ENCODE measurements at places on chromosomes 6 and 20.

- no peak for DNase-seq
These were observed 43.1 kb upstream of the FOXP4 start for GRCh38 chr6:41502917-41503671.

DNA sequence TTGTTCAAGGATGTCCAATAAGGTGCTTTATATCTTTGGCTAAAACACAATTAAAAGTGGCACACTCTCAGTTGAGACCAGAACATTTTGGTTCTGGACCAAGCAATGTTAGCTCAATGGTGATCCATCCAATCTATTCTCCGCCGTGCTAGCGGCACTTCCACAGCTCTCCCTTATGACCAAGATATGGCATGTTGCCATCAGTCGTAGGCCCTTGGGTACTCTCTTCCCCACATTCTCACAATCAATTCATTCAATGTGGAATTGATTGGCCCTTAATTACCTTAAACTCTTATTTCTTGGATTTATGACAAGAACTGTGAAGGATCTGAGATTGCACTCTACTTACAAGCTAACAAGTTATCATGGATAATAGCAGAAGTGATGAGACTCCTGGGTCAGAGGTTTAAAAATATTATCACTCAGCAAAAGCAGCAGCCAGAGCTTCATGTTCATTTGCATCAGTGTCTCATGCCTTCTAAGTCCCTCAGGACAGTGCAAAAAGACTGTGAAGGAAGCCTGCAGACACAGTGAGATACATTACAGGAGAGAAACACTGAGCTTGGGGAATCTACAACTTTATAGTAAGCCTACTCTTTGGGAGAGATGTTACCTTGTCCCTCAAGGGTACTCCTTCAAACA lies 80.0 kb upstream of the ARG1 start:
- DNase-seq, result no peak

- no peak for DNase-seq
These were observed 164.7 kb upstream of the PDE7B start for GRCh38 chr6:135686784-135687301.

DNA sequence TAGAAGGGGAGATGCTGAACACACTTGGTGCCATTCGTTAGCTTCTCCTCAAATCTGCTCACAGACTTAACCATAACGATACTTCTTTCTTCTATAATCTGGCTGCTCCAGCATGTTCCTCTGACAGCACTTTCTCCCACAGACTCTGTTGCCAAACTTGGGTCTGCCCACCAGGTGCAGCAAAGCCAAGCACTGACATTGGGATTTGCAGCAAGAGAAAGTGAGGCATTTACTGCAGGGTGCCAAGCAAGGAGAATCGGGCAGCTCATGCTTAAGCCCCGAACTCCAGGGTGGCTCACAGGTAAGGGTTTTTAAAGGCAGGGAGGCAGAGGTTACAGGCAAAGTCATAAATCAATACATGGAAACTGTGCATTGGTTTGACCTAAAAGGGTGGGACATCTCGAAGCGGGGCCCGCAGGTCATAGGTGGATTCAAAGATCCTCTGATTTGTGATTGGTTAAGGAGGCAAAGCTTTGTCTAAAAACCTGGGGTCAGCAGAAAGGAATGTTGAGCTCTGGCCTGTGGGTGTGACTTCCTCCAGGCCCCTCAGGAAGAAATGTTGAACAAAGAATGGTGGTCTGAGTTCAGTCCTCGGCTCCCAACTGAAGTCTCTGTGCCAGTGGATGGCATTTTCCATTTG lies 25.1 kb upstream of the PNPLA1 start:
- DNase-seq, result no peak

GRCh38 chr6:89146718-89147700 lies 1.2 kb downstream of the PM20D2 start:
- no peak for DNase-seq

DNA sequence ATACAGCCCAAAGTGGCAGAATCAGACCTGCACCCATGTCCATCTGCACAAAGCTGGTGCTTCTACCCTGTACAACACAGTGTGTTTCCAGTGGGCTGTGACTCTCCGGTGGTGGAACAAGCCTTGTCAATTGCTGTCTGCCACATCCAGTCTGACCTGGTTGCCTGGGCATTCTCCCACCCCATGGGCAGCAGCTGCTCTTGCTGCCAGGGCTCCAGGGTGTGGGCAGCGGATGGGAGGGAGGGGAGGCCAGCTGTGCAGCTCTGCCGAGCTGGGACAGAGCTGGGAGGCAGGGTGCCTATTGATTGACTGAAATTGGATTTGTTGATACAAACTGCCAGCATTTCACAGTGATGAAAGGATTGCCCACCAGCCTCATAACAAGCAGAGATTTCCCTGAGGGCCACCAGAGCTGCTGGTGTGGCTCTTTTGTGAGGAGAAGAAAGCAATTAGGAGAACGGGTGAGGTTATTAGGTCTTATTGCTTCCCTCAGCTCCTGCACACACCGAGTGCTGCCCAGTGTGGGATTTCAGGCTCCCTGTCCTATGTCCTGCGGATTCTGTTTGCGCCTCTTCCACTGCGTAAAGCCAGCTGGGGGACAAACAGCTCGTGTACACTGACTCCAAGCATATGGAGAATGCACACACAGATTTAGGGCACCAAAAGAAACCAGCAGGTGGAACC lies 150.8 kb downstream of the NRN1 start:
- no peak for DNase-seq

- DNase-seq, result no peak
These were observed 62.9 kb downstream of the EFHC1 start for GRCh38 chr6:52482903-52483670.

DNA sequence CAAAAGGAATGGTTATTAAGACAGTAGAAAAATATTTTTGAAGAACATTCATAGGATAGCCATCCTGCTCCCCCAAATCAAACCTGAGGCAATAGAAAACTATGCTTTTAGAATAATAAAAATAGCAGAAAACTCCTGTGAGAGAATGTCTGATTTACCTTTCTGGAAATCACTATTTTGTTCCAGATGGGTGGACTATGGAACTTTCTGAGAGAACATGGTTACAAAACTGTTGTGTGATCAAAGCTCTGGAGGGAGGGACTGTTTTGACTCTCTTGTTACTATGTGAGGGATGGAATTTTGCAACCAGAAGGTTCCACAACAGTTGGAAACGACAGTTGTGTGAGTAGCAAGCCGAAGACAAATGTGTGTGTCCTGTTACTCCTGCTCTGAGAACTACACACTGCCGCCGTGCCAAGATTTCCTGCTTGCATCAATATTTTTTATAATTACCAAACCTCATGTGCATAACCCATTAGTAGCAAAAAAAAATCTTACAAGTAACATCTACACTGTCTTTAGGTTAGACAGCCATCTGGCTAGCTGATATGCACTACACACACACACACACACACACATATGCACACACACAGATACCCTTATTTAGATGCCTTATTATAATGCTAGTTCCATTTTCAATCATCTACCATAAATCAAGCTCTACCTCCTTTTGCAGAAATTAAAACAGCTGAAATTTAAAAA lies 11.0 kb upstream of the HIVEP1 start:
- no peak for DNase-seq

DNA sequence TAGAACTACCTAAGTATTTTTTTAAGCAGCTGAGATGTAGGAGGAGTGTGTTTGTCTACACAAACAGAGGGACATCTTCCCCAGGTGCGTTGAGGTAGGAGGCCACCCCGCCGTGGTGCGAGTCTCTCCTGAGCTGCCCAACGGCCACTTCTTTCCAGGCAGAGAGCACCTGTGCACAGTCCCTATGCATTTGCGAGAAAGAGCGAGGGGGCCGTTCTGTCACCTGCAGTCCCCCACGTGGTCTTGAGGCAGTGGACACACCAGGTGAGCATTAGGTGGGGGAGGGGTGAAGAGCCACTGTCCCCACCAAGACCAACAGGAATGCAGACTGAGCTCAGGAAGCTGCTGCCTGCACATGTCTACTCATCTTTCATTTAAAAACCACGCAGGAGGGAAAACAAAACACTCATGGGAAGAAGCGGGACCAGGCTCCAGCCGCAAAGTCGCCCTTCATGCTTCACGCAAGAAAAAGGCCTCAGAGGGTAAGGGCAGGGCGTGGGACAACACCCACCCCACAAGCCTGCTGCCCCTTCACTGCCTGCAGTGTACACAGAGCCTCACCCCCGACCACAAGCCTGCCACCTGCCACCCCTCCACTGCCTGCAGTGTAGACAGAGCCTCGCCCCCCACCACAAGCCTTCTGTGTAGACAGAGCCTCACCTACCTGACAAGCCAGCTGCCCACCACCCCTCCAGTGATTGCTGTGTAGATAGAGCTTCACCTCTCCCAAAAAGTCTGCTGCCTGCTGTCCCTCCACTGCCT lies 142.0 kb downstream of the DLL1 start:
- DNase-seq, result no peak

DNA sequence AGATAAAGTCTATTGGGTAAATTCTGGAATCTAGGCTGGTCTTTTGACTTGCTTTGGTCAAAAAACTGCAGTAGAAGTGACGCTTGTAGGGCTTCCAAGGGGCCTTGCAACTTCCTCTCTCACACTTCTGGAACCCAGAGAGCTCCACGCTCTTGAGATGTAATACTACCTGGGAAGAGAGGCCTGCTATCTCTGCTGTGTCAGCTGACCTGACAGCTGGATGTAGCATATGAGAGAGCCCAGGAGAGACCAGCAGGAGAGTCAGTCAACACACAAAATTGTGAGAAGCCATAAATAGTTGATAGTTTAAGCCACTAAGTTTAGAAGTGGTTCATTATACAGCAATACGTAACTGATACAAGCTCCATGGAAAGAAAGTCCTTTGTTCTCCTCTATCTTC lies 7.8 kb upstream of the RSPO3 start:
- no peak for DNase-seq

DNA sequence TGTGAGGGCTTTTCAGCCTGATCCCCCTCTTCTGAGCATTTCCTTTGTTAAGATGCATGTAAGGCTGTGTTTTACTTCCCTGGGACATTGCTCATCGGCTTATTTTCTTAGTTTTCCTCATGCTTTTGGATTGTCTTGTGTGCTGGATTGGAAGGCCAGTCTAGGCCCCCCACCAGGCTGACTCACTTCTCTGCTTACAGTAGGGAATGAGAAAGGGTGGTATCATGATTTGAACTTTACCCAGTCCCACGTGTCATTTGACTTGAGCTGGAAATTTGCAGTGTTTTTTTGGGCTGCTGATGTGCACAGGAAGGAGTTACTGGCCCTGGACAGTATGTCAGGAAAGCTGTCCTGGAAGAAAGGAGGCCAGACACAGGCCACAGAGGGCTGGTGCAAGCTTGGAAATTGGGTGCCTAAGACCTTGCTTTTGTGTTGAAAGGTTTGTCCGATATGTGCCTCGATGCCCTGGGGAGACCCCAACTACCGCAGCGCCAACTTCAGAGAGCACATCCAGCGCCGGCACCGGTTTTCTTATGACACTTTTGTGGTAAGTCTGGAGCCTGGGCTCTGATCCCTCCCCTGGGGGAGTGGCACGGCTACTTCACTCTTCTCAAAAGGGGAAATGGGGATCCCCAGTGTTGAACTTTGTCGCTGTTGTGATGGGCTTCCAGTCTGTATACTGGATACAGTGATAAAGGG lies 12.8 kb downstream of the RNF114 start:
- DNase-seq, result no peak

GRCh38 chr6:35139470-35139869 lies 1.7 kb downstream of the TCP11 start:
- DNase-seq, result no peak

GRCh38 chr6:453152-453551 lies 61.6 kb downstream of the IRF4 start:
- no peak for DNase-seq

DNA sequence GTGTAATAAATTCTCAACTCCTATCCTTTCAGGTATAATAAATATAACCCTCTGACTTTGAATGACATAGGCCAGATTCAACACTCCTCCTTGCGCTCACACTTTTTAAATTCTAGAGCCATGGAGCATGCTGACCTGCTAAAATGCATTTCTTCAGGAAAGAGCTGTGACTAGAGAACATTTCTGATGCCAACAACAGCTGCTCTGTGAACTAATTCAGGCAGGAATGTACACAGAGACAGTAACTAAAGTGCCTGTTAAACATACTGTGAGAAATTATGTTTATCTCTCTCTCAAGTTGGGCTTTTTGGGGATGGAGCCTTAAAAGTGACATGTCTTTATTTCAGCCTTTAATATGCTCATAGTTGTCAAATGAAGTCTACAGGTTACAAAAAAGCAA lies 8.3 kb downstream of the NHSL1 start:
- DNase-seq, result no peak

DNA sequence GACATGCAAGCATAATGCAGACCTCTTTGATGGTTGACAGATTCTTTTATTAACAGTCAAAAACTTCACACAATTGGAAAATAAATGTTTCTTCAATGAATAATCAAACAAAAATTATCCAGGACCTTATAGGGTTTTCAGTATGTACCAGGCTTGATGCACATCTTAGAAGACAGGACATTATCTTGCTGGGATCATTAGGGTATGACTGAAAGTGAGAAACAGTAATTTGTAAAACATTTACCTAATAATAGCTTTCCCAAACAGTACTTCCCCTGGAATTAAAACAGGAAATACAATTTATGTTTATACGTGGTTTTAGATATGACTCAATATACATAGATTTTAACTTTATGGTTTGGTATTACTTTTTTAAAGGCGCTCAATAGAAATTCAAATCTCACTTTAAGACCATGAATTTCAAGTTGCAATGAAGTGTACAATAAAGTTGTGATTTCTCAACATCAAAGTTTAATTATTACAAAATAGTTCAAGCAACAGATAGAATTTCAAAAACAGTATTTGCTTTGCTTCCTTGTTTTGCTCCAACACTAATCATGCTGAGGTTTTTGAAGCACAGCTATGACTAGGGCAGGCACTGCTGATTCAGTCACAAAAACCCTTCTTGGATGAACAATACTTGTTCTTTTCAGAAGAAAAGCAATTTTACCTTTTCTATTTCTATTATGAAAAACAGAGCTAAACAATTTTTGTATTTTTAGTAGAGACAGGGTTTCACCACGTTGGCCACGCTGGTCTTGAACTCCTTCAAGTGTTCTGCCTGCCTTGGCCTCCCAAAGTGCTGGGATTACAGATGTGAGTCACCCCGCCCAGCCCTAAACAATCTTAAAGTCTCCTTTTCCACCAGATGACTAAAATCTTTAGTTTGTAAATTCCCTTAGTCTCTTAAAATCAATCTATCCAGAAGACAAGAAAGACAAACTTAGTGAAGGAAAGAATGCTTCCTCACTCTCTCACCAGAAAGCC lies 13.7 kb downstream of the SOD2 start:
- no peak for DNase-seq

DNA sequence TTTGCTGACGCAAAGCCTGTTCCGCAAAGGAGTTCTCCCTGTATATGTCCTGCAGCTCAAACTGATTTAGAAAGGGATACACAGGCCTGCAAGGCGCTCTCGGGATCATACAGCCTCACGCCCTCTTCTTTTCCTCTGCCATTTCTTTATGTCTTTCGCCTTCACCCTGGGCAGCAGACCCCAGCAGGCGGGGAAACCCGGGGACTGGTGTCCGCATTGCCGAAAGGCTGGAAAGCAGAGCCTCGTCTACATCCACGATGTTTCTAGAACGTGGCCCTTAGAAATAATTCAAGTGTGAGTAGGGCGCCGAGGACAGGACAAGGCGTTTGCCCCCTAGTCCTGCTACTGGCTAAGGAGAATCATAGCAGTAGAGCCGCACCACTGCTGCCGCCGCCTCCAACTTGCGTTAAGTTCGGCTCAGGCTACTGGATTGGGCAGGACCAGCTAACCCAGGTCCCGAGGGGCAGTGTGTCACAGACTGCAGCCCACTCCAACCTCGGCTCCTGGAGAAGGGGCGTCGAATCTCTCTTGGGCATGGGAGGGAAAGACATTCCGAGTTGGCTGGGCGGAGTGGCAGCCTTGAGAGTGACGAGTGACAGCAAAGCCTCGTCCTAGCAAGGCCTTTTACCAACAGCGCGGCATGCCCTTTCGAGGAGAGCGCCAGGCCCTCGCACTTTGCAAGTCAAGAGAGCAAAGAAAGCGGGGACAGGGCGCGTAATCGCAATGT lies 2.6 kb upstream of the TBX18 start:
- no peak for DNase-seq
